ENCODE measurements at places on chromosomes 11 and 22.

GRCh38 chr11:107689317-107690202 is 22.3 kb downstream of the SLN start:
- DNase-seq = peak; percentile 52

GRCh38 chr11:63699896-63700295 is 18.6 kb downstream of the RTN3 start:
- DNase-seq = no peak

- no peak for DNase-seq
Measured at GRCh38 chr22:37562049-37562875, 2.0 kb downstream of the CDC42EP1 start.

GRCh38 chr22:49587987-49588386 is 239.7 kb downstream of the BRD1 start:
- no peak for DNase-seq

- peak; percentile 23 for DNase-seq
Measured at GRCh38 chr22:22687638-22688500, 43.5 kb downstream of the GGTLC2 start.

GRCh38 chr11:97751952-97752351 is 1268.8 kb upstream of the CNTN5 start:
- DNase-seq = no peak

DNA sequence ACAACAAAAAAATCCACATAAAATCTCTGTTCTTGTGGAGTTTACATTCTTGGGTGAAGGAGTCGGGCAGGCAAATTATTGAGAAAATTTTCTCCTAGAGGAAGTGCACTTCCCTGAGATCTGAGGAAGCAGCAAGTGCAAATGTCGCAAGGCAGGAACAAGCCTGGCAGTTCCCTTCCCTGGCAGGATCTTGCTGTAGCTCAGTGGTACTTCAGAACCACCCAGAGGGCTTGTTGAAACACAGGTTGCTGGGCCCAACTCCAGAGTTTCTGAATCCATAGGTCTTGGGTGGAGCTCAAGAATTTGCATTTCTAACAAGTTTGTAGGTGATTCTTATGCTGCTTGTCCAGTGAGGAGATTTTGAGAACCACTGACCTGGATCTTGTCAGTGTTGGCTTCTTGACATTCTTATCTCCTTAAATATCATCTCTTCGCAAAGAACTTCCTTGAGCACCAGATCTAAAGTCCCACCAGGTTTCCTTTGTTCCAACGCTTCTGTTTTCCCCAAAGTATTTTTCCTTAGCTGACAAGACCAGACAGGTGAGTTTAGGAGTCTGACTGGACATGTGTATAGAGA is 9.6 kb downstream of the QSER1 start:
- DNase-seq = no peak

GRCh38 chr11:31887180-31887579 is 76.1 kb upstream of the PAX6 start:
- DNase-seq = no peak

DNA sequence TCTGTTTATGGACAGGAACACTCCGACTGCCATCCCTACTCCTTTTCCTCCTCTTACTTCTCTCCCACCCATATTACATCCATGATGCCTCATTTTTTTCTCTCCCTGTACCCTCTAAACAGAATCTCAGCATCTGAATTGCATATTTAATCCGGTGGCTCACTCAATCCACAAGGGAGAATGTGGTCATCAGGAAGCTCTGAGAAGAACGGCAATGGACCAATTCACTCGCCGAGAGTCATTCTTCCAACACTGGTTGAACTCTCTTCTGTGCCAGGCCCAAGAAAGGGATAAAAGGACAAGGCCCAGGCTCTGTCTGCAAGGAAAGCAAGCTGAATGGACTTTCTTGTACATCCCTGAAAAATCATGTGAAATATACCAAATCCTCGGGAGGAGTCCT is 15.9 kb downstream of the MAP6 start:
- no peak for DNase-seq
